ENCODE measurements at places on chromosomes 11 and 22.
A peak's percentile ranks its signal among the peaks of the same experiment; 100 is the strongest.

DNA sequence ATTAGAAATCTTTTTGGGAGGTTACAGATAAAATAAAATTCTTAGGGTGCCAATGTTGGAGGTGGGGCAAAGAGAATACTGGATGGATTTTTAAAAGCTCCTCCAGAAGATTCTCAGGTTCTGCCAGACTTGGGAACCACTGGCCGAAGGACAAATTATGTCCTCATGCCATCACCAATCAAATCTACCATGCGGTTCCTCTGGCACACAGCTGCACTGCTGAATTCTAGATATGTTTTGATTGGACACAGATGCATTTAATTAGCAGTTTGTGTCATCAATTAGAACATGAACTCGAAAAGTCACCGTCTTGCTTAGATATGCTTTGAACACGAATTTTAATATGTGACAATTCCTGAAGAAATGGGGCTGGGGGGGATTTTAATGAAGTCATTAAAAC lies 1269.2 kb downstream of the LRRC4C start:
- no peak for DNase-seq

GRCh38 chr22:25210793-25211192 lies 8.6 kb upstream of the CRYBB2 start:
- DNase-seq, result no peak

DNA sequence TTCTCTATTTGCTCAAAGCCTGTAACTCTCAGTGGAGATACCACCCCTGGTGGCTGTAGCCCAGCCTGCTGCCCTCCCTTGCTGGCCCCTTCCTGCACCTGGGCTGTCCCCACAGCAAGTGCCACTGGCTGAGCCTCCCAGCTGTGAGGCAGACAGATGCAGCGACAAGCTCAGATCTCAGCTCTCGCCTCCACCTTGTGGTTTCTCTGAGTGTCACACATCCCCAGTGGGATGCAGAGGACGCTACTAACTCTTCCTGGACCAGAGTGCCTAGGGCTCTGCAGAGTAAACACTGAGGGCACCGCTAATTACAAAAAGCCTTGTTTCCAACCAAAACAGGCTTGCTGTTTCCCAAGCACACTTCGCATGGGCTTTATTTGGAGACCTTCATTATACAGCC lies 8.9 kb downstream of the YPEL1 start:
- DNase-seq, result no peak

DNA sequence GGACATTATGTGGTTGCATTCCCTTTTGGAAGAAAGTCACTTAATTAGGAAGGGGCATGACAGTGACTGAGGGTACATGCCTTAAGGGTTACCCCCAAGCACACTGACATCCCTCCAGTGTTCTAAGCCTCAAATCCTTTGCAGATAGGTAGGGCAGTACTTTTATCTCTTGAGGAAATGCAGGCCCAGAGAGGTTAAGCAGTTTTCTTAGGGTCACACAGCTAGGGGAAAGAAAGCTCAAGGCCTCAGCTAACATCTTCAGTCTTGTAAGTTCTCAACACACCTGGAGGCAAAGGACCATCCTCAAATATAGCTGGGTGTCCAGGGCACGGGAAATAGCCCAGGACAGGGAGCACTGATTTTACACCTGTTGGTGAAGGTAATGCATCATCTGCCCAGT lies 31.6 kb downstream of the KIAA1671 start:
- DNase-seq, result no peak

DNA sequence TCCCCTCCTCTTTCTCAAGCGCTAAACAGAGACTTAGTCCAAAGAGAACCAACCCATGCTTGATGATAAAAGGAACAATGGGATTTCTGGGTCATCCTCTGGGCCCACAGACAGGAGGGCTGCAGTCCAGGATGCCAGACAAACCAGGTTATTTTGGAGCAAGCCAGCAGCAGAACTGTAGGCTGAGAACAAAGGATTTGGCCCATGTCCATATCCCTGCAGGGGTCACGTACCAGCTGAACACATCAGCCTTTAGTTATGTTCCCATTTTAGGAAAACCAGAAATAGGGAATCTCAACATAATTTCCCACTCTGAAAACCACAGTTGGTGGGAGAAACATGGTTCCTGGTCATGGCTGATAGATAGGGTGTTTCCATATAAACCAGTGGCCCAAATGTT lies 533.6 kb upstream of the CADM1 start:
- no peak for DNase-seq

GRCh38 chr11:20226933-20227332 lies 66.7 kb upstream of the DBX1 start:
- peak; percentile 1 for DNase-seq

DNA sequence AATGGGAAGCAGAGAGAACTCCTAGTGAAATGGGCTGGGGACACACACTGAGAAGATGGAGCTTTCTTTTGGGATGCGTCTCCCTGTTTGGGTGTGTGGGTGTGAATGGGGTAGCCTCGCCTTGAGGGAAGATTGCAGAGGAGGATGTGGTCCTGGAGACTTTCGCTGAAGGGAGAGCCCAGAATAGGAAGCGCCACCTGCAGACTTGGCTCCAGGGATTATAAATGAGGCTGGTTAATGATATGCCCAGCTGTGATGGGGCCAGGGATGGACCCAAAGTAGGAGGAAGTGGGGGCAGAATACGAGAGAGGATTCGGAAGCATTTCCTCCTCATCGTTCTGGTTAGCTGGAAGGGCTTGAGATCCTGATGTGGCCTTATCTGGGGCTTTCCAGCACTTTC lies 13.7 kb downstream of the RELT start:
- no peak for DNase-seq

DNA sequence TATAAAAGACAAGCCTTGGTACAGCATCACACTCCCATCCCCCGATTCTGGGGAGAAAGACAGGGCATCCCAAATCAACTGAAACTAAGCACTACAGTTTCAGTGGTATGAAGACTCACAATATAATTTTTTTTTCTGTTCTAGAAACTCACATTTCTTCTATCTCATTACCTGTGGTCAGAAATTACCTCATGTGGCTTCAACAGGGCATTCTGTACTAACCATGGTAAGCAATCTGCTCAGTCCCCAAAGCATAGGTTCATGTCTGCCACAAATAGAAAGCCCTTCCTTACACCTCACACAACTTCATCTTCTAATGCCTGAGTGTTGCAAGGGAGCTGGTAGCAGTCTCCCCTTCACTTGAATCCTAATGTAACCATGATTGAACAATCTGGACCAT lies 147.4 kb upstream of the POU2AF2 start:
- no peak for DNase-seq

DNA sequence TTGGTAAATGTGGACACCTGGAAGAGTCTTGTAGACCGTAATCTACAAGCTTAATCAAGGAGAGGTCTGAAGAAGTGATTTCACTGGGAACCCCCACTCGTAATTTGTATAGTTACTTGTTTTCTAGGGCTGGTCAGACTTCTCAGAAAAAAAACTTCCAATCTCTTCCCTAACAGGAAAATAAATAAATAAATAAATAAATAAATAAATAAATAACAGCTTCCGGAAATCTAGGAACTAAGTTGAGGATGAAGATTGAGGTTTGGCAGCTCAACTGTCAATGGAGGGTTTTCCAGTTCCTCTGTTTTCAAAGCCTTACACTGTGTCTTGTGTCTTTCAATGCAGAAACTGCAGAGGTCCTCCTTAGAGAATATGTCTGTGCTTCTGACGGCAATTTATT lies 17.7 kb upstream of the TYR start:
- no peak for DNase-seq

GRCh38 chr22:35835998-35836691 lies 118.5 kb downstream of the APOL5 start:
- peak; percentile 81 for DNase-seq

DNA sequence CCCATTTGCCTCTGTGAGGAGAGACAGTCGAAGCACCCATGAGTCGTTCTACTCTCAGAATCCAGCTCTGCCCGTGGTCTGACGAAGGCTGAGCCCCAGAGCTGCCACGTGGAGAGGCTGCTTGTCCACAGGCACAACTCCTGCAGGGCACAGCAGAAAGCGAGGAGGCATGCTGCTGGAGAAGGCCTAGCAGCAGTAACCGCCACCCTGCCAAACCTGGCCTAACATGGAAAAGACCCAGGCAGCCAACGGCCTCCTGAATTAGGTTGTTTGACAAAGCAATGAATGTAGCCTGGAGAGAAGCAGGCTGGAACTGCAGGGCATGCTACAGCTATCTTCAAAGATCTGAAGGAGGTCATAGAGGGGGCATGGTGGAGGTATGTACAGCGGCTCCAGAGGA lies 89.7 kb downstream of the SNX19 start:
- no peak for DNase-seq

GRCh38 chr11:73317373-73317772 lies 9.3 kb downstream of the ARHGEF17 start:
- no peak for DNase-seq

DNA sequence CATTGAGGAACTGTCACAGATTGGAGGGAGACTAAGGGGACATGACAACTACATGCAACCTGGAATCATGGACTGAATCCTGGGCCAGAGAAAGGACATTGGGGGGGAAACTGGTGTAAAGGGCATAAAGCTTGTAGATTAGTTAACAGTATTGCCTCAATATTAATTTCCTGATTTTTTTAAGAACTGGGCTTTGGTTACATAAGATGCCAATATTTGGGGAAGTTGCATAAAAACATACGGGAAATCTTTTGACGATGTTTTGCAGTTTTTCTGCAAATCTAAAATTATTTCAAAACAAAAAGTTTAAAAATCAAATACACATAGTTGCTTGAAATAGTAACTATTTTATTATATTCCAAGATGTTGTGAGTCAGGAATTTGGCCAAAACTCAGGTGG lies 2.9 kb upstream of the FOLR3 start:
- DNase-seq, result no peak

GRCh38 chr22:24181996-24182899 lies 961 bp downstream of the SUSD2 start:
- no peak for DNase-seq

DNA sequence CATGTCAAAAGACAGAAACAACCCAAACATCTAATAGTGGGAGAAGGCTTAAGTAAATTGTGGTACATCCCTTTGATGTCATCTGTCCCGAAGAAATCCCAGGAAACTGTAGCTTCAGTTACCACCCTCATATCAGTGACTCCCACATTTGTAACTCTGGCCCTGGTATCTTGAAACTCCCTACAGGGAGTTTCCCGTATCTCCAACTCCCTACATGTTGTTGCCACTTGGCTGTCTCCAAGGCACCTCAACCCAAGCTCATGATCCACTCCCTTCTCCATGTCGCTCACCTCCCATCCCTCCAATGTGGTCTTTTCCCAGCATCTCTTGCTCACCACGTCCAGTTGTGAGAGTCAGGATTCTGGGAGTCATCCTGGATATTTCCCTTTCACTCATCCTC lies 68.1 kb downstream of the CACNG2 start:
- no peak for DNase-seq

DNA sequence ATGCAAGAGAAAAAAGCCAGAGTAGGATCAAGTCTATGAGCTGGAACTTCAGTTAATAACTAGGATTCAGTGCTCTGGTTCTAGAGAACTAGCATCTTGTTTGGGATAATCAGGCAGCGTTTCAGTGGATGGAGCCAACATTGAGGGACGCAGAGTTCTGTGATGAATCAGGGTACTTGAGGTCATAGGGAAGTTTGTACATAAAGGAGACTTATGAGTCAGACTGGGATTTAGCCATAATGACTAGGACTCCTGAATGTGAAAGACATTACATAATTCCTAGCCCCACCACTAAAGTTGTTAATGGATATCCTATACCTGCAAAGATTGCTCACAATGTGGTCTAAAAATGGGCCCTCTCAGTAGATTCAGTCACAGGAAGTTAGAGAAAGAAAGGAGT lies 6.8 kb downstream of the SLN start:
- peak; percentile 83 for DNase-seq

DNA sequence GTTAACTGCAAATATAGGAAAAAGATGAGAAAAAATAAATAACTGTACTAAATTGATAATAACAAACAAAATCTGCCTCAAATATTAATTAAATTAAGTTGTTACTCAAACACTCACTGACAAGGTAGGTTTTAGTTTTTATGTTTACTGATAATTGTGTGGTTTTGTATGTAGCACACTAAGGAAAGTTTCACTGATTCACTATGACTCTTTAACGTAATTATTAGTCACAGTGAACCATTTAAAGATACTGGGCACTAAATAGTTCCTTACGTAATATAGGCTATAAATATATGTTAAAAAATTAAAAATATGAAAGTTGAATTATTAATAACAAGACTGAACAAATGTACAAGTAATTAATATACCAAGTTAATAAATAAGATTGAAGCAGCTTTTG lies 2330.0 kb upstream of the RAG2 start:
- no peak for DNase-seq

DNA sequence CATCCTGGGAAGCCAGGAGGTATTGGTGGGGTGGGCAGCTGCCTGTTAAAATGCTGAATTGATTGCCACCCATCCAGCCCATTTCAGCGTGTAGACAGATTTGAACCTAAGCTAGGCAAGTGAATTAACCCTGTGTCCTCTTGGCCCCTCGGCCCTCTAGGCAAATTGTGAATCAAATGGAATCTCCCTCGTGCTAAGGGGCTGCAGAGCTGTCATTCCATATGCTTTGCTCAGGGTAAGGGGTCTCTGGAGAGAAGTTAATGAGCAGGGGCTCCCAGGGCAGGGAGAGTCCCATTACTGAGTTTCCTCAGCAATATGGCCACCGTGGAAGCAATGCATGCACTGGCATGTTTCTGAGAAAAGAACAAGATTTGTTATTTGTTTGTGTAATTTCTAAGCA lies 117.7 kb upstream of the RCN1 start:
- no peak for DNase-seq

DNA sequence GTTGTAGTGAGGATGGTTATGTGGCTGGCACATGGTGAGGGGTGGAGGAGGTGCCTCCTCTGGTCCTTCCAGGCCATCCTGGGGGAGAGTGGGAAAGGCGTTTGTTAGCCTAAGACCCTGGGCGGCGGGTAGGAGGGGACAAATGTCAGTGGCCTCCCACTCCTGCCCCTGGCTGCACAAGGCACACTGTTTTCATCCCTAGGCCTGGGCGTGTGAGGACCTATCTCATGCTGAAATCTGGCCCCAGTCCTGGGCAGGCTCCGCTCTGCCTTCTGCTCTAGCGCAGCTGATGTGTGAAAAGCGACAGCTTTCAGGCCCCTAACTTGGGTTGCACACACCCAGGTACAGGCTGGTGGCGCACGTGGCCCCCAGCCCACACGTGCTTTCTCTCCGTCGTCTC lies 32.1 kb downstream of the DAGLA start:
- DNase-seq, result no peak

- no peak for DNase-seq
Observed at GRCh38 chr11:134740590-134741261, 328.7 kb upstream of the B3GAT1 start.

- DNase-seq, result no peak
Observed at GRCh38 chr11:47550288-47551047, 2.5 kb downstream of the CELF1 start.

- DNase-seq, result no peak
Observed at GRCh38 chr11:2891326-2892214, 6.0 kb upstream of the CDKN1C start.
